ENCODE measurements at places on chromosomes 4 and X.
A peak's percentile ranks its signal among the peaks of the same experiment; 100 is the strongest.

GRCh38 chr4:2045518-2045951, 13.6 kb upstream of the NAT8L start:
- DNase-seq = peak; percentile 77

DNA sequence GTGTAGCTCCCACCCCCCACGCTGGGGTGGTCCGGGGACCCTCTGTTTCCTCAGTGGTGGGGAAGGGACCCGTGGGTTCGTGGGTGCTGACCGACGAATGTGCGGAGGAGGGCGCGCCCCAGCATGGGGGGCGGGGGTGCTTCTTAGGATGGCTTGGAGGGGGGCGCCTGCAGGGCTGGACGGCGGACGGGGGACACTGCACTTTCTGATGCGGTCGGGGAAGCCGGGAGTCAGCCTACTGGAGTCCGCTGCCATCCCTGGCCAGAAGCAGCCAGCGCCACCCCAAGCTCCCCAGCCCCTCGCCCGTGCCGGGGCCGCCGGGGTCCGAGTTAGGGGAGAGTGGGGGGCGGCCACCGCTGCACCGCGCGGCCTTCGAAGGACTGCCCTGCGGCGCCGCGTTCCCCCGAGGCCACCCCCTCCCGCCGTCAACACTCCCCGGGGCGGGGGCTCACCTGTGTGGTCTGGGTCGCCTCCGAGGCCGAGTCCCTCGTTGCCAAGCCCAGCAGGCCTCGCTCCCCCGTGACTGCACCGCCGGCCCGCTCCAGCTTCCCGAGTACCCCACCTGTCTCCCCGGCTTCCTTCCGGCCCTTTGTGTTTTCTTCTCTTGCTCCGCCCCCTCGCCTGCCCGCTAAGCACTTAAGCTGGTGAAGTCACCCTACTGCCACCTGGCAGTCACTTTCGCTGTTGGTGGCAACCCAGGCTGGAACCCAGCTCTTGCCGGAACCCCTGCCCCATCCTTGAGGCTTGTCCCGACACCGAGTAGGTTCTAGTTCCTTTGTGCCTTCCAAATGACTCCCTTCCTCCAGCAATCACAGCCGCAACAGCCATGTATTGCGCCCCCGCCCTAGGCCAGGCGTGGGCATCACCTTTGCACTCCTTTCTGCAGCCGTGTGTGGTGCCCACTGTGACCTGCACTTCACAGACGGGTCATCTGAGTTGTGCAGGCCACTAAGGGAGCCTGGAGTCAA, at the start of gene OCIAD2:
Gene OCIAD2, minus strand, starts transcription at position 569 of the 968 bp plus-strand sequence. CDS start 2,225 bp downstream, outside the sequence.
- peak; percentile 47 for DNase-seq

DNA sequence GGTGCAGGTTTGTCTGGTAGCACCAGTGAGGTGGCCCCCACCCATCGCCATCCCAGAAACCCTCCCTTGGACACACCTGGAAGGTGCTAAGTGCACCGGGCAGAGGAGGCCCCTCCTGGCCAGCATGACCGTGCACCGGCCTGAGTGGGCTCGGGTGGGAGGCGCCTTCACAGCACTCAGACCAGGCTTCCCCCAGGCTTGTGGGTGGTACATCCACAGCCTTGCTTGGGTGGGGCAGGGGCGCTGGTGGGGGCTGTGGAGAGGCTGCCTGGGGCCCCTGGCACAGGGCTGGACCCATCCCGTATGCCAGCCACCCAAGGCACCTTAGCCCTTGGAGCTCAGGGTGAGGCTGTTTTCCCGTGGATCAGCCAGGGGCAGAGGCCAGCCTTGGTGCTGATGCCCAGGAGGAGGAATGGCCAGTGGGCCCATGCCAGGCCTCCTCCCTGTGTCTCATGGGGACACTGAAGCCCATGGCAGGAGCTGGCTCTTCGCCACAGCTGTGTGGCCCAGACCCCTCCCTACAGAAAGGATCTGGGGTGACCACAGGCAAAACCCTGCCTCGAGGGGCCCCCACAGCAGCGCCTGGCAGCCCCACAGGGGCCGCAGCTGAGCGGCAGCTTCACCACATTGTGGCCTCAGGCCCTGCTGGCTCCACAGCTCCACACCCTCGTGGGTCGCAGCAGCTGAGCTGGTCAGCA, 21.4 kb downstream of the NKX1-1 start:
- DNase-seq = no peak

GRCh38 chr4:31655328-31655727, 935.2 kb downstream of the PCDH7 start:
- no peak for DNase-seq

GRCh38 chr4:88119943-88120342, 38.5 kb downstream of the ABCG2 start:
- no peak for DNase-seq

- DNase-seq = no peak
Measured at GRCh38 chr4:6692379-6692778, 1.3 kb upstream of the S100P start.

Measured in psoas muscle (tissue), 8 donors.